ENCODE measurements at places on chromosomes 5 and 9. TPM values are rescaled to one million over a fixed set of nuclear protein-coding genes. Genes with fewer than 3 reads are reported as not detected.

FAM151B gene
- 2.4 TPM for total RNA-seq

PRDM9 gene
- not detected for total RNA-seq

CMYA5 gene
- 27.3 TPM for total RNA-seq

SLC6A3 gene
- total RNA-seq: 0.62 TPM

ARL14EPL gene
- total RNA-seq: not detected

SPAG8 gene
- 4.6 TPM for total RNA-seq

OR1J2 gene
- not detected for total RNA-seq

PPP3R2 gene
- total RNA-seq: not detected

PRR16 gene
- total RNA-seq: 11.0 TPM

ISL1 gene
- not detected for total RNA-seq

DNA sequence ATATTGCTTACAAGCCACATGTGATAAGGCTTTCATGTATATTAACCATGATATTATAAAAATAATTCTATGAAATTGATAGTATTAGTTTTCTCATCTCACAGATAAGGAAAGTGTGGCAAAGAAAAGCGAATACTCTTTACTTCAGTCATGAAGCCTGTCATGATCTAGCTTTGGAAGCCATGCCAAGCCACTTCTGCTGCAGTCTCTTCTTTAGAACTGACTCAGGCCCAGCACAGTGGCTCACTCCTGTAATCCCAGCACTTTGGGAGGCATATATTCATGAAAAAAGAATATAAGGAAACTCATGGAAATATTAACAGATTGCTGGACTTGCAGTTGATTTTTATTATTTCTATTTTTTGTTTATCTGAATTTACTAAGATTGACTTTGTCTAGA lies 42.9 kb upstream of the PJA2 start:
- no peak overlapping the region for H3K4me3 ChIP-seq
- no peak for DNase-seq
- H3K27ac ChIP-seq: no peak overlapping the region
- H3K27me3 ChIP-seq: no peaks in the 10 kb centered on the region
- H3K36me3 ChIP-seq: no peaks in the 10 kb centered on the region

GRCh38 chr5:147773139-147773538 lies 9.4 kb downstream of the JAKMIP2 start:
- no peaks in the 10 kb centered on the region for H3K4me1 ChIP-seq
- no peak for DNase-seq
- no peak overlapping the region for H3K27ac ChIP-seq
- H3K27me3 ChIP-seq: no peaks in the 10 kb centered on the region
- H3K4me3 ChIP-seq: no peak overlapping the region

DNA sequence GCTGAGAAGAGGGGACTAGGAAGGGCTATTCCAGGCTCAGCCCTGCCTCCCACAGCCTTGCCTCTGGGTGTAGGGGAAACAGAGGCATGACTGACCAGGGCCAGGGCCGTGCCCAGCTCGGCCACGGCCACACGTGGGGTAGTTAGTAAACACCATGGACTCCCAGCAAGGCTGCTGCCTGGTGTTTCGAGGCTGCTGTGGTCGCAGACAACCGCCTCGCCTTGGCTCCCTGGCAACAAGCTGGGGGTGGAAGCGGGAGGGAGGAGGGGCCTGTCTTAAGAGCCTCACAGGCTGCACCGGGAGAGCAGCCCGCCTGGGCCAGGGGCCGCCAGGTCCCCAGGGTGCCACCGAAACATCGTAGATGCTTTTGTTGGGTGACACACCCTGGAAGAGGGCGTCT lies 90.2 kb upstream of the CACNA1B start:
- DNase-seq: no peak
- H3K4me1 ChIP-seq: no peaks in the 10 kb centered on the region
- H3K27me3 ChIP-seq: no peaks in the 10 kb centered on the region
- H3K4me3 ChIP-seq: no peak overlapping the region
- H3K27ac ChIP-seq: no peak overlapping the region

- H3K27me3 ChIP-seq: no peaks in the 10 kb centered on the region
- H3K4me1 ChIP-seq: no peaks in the 10 kb centered on the region
- no peaks in the 10 kb centered on the region for H3K36me3 ChIP-seq
- no peak overlapping the region for H3K4me3 ChIP-seq
- DNase-seq: no peak
Measured at GRCh38 chr5:2465383-2465782, 286.1 kb downstream of the IRX2 start.

DNA sequence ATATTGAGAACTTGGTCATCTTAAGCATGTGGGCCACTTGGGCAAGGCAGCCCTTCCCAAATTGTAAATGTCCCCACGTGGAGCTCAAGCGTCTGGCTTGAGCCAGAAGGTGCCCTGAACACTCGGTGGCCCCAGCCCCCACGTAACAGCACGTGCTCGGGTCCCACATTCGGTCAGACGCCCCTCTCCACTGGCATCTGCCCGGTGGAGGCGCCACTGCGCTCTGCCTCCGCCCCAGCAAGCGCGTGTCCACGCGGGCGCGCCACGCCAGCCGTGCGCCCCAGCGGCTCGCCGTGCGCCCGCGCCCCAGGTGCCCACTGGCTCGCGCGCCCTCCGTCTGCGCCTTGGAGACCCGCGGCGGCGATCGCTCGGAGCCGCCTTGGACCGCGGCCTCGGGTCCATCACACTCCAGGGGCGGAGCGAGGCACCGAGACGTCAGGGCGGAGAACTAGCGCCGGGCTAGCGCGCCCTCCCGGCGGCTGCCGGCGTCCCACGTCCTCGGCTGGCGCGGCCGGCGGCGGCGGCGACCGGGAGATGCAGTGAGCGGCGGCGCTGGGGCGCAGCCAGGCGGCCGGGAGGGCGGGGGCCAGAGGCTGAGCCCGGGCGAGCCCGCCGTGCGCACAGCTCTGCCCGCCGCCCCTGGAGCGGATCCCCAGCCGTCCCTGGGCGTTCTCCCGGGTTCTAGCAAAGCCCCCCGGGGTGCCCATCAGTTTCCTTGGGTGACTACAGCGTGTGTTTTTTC lies at the start of gene PALM2AKAP2:
Gene PALM2AKAP2, plus strand, starts transcription at position 488 of the 742 bp plus-strand sequence. CDS start 291 bp downstream, outside the sequence.
- peak within 1 kb of the TSS; percentile 66 for H3K4me3 ChIP-seq
- no peaks in the 10 kb centered on the region for H3K27me3 ChIP-seq
- DNase-seq: peak; percentile 41
- H3K27ac ChIP-seq: no peak within 1 kb of the TSS
- H3K4me1 ChIP-seq: peaks cover 2% of the 10 kb centered on the region
- no peaks in the 10 kb centered on the region for H3K36me3 ChIP-seq

- no peaks in the 10 kb centered on the region for H3K4me1 ChIP-seq
- H3K27ac ChIP-seq: no peak overlapping the region
- no peak for DNase-seq
- no peak overlapping the region for H3K4me3 ChIP-seq
Measured at GRCh38 chr9:89234205-89235067, 55.8 kb upstream of the SHC3 start.

GRCh38 chr9:89304834-89305188 lies 6.2 kb upstream of the CKS2 start:
- H3K27me3 ChIP-seq: no peaks in the 10 kb centered on the region
- H3K4me1 ChIP-seq: peaks cover 3% of the 10 kb centered on the region
- no peak overlapping the region for H3K27ac ChIP-seq
- no peak overlapping the region for H3K4me3 ChIP-seq

- no peaks in the 10 kb centered on the region for H3K4me1 ChIP-seq
- H3K27me3 ChIP-seq: no peaks in the 10 kb centered on the region
- H3K27ac ChIP-seq: no peak overlapping the region
- no peak overlapping the region for H3K4me3 ChIP-seq
- DNase-seq: no peak
- H3K36me3 ChIP-seq: no peaks in the 10 kb centered on the region
Measured at GRCh38 chr5:58021466-58021865, 438.4 kb downstream of the PLK2 start.

DNA sequence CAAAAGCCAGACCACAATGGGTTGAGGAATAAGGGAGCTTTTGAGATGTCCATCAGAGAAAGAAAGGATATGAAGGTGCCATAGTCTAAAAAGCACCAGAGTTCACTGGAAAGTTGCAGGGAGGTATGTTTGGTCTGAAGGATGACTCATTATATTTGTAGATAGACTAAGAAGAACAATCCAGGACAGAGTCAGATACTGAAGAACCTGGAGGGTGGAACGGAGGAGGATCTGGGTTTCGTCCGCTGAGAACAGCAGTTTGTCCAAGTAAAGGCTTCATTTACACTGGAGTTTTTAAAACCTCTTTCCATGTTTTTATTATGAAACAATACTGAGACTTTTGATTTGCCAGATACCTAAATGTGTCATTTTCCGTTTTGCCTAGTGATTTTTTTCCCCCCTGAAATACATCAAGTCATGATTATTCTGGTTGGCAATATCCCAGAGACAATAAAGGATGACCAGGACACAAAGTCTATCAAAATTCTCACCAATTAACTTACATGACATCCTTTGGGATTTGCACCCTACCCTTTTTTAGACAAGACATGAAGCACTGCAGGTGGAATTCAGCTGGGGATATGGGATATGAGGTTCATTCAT lies 219.9 kb downstream of the MLLT3 start:
- no peaks in the 10 kb centered on the region for H3K4me1 ChIP-seq
- no peak for DNase-seq
- H3K27ac ChIP-seq: no peak overlapping the region
- no peaks in the 10 kb centered on the region for H3K36me3 ChIP-seq
- H3K27me3 ChIP-seq: no peaks in the 10 kb centered on the region

DNA sequence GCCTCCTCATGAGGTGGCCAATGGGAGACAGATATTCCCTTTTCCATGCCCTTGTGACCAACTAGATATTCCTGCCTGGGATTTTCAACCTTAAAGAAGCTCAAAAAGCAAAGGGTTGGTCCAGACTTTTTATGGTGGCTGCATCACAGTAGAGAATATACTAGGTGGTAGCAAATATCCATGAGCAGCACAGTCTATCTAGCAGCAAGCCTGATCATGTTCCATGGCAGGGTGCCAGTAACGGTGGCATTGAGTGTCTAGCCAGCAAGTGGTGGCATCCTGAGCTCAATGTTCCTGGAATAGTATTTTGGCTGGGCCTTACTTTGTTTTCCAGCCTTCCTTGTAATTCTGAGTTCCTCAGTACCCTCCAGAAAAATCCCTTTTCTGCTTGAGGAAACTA lies 25.8 kb downstream of the CDC25C start:
- H3K4me3 ChIP-seq: no peak overlapping the region
- no peaks in the 10 kb centered on the region for H3K36me3 ChIP-seq
- H3K27ac ChIP-seq: no peak overlapping the region
- no peak for DNase-seq
- H3K4me1 ChIP-seq: no peaks in the 10 kb centered on the region

DNA sequence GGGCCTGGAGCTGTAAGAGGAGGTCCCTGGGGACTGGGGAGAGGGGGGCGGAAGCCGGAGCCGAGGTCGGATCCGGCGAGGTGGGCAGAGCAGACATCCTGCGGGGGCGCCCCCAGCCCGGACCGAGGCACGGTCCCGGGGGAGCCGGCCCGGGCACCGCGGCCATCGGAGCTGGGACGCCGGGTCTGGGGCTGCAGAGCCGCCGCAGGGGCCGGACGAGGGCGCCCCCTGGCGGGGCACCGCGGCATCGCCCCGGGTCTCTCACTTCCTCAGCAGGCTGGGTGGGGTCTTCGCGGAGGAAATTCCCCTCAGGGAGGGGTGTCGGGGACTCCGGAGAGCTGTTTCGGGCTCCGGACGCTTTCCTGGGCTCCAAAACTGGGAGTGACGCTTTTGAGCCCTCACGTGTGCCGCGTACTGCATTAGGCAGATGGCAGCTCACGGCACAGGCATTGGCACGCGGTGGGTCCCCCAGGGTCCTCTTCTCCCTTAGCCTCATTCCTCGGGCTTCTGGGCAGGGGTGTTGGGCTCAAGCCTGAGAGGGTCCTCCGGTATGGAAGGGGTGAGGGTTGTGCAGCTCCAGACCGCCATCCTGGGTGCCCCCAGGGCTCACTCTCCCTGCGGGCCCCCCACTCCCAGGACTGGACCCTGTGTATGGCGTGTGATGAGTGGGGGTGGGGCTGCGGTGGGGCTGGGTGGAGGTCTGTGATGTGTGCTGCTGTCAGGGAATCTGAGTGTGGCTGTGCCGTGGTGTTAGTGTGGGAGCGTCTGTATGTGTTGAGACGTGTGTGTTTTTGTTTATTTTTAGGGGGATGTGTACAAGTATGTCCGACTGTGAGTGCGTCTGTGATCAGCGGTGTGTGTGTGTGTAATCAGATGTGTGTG lies 29.6 kb downstream of the LHX2 start:
- no peak overlapping the region for H3K27ac ChIP-seq
- peaks cover 8% of the 10 kb centered on the region for H3K4me1 ChIP-seq
- H3K27me3 ChIP-seq: no peaks in the 10 kb centered on the region
- H3K4me3 ChIP-seq: peak overlapping the region; percentile 16
- DNase-seq: peak; percentile 68
- no peaks in the 10 kb centered on the region for H3K36me3 ChIP-seq

DNA sequence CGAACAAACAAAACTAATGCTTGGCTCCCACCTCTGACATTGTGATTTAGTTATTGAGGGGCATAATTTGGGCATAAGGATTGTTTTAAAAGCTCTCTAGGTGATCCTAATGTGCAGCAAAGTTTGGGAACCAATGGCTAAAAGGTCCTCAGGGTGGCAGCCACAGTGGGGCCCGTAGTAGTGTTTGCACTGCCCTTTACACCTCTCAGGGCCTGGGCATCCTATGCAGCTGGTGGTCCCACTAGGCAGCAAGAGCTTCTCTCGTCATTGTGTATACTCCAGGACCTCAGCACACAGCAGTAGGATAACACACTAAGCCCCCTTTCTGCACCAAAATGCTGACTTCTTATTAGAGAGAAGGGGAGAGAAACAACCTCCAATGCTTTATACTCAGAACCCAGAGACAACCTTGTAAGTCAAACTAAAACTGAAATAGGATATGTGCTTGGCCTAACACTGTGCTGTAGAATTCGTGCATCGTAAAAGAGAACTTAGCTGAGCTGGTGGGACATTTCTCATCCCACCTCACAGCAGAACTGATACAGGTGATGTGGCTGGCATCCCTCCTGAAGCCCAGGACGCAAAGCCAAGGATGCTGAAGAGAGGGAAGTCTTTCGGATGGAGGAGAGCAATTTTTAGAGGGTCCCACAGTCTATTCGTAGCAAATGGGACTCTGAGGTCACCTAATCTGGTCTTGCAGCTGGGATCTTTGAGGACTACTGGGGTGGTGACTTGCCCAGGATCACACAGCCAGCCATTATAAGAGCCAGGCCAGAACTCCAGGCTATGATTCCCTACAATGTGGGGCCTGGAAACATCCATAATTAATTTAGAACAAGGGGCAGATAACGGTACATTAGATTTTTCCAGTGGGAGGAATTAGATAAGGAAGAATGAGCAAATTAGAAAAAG lies 1.2 kb downstream of the GLRX start:
- H3K27ac ChIP-seq: peak overlapping the region; percentile 77
- H3K4me1 ChIP-seq: peaks cover 11% of the 10 kb centered on the region
- no peak for DNase-seq
- peak overlapping the region; percentile 51 for H3K4me3 ChIP-seq
- no peaks in the 10 kb centered on the region for H3K36me3 ChIP-seq

Measured in ovary (tissue), 10 donors.